ENCODE measurements at places on chromosomes 4 and X.
A peak's percentile ranks its signal among the peaks of the same experiment; 100 is the strongest.

- DNase-seq = no peak
Observed at GRCh38 chr4:55291227-55291640, 54.8 kb upstream of the SRD5A3 start.

DNA sequence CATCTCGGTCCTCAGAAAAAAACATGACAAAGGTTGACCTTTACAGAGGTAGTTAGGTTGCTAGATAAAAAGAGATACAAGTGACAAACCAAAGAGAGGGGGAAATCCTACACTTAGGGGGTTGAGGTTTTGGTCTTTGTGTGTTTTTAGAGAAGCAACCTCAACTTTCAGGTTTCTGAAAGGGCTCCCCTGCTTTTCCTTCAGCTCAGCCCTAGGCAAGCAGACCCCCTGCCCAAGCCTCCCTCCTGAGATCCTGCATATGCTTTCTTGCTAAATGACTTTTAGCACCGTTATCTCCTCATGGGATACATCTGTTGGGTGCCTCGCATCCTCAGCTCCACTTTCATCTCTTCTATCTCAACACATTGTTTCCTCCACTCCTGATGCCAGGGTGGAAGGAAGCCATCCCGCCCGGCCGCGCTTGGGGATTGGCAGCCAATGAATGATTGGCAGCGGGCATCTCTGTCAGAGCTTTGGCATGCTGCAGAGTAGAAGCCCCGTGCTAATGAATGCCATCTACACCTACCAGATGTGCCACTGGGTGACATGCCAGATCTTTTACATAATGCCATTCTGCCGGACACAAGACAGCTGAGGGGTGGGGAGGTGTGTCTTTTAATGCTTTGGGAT, 15.0 kb upstream of the PRDM8 start:
- peak; percentile 28 for DNase-seq

DNA sequence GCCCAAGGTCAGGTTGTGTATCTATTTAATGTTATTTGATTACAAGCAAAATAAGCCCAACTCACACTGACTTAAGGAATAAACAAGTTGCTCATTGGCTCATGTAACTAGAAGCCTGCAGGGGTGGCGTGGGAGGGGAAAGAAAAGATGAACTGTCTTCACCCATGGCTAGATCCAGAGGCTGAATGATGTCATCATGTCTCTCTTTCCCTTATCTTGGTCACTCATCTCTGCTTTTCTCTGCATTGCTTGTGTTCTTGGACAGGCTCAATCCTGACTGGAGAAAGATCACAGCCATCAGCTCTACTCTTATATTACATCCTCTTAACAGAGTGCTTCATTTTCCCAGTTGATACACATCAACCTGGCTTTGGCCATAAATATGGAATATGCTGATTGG, 290.0 kb upstream of the DIAPH2 start:
- no peak for DNase-seq

DNA sequence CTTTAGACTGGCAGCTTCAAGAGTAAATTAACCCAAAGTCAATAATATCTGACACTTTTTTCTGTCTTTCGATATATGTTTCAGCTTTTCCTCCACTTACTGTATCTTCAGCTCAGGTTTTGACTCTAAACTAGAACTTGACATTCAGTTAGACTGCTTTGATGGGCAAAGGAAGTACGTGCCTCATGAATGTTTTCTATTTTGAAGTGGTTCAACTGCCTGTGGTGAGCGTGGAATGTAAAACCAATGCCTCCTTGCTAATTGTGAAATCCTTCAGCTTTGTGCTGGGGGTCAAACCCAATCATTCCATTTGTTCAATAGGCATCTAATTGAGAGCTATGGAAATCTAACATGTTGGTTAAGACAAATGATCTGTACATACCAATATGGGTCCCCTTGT, 857.0 kb upstream of the HTR2C start:
- DNase-seq = no peak

DNA sequence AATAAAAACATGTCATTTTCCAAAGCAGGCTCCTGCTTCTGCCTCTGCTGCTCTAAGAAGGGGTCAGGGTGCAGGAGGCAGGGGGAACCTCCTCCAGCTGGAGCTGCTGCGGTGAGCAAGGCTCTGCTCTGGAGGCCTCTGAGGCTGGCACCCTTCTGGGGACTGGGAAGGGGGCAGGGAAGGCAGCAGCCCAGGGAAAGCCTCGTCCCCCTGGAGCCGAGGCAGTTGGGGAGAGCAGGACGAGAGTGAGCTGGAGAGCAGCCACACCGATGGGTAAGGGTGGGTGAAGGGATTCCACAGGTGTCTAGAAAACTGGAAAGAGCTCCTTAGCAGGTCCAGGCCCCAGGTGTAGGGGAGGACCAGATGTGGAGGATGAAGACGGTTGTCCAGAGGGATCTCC, 2.0 kb upstream of the CTAG2 start:
- no peak for DNase-seq

DNA sequence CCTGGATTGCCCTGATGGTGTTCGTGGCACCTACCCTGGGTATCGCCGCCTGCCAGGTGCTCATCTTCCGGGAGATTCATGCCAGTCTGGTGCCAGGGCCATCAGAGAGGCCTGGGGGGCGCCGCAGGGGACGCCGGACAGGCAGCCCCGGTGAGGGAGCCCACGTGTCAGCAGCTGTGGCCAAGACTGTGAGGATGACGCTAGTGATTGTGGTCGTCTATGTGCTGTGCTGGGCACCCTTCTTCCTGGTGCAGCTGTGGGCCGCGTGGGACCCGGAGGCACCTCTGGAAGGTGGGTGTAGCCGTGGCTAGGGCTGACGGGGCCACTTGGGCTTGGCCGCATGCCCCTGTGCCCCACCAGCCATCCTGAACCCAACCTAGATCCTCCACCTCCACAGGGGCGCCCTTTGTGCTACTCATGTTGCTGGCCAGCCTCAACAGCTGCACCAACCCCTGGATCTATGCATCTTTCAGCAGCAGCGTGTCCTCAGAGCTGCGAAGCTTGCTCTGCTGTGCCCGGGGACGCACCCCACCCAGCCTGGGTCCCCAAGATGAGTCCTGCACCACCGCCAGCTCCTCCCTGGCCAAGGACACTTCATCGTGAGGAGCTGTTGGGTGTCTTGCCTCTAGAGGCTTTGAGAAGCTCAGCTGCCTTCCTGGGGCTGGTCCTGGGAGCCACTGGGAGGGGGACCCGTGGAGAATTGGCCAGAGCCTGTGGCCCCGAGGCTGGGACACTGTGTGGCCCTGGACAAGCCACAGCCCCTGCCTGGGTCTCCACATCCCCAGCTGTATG, 1.8 kb downstream of the AVPR2 start:
- DNase-seq = no peak

- DNase-seq = no peak
Observed at GRCh38 chr4:5711479-5712184, 631 bp downstream of the EVC start.

DNA sequence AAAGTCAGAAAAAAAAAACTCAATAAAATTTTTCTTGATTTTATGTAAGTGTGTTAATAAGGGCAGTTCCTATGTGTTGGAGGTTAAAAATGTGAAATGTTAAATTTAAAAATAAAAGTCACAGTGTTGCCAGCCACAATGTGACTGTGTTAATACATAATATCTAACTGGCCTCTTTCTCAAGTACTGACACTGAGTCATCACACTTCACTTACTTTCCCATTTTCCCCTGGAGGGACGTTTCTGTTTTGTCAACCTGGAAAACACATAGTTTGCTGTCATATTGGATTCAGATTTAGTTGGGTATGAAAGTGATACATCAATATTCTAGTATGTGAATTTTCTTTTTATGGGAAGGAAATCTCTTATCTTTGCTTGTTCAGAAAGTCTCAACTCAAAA, 46.4 kb downstream of the ARHGEF38 start:
- no peak for DNase-seq

- no peak for DNase-seq
Observed at GRCh38 chr4:152935143-152935542, 980 bp upstream of the FHDC1 start.

GRCh38 chr4:57182132-57182874, 72.1 kb upstream of the IGFBP7 start:
- DNase-seq = peak; percentile 49

- DNase-seq = no peak
Observed at GRCh38 chr4:182022909-182023308, 220.3 kb upstream of the TENM3 start.

DNA sequence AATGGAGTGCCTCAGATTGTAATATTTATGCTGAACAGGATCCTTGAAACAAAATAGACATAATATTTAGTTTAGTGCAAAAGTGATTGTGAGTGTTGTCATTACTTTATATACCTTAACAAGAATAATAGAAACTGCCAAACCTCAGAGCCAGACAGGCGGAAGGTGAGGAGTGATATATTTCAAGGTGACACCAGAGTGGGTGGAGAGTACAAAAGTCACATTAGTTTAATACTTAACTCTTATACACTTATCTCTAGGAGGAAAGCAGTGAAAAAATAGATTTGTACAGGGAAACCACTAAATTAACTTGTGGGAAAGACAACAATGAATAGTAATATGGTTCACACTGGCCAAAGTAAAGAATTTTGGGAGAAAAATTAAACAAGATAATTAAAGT, 342.8 kb upstream of the NDST4 start:
- no peak for DNase-seq

DNA sequence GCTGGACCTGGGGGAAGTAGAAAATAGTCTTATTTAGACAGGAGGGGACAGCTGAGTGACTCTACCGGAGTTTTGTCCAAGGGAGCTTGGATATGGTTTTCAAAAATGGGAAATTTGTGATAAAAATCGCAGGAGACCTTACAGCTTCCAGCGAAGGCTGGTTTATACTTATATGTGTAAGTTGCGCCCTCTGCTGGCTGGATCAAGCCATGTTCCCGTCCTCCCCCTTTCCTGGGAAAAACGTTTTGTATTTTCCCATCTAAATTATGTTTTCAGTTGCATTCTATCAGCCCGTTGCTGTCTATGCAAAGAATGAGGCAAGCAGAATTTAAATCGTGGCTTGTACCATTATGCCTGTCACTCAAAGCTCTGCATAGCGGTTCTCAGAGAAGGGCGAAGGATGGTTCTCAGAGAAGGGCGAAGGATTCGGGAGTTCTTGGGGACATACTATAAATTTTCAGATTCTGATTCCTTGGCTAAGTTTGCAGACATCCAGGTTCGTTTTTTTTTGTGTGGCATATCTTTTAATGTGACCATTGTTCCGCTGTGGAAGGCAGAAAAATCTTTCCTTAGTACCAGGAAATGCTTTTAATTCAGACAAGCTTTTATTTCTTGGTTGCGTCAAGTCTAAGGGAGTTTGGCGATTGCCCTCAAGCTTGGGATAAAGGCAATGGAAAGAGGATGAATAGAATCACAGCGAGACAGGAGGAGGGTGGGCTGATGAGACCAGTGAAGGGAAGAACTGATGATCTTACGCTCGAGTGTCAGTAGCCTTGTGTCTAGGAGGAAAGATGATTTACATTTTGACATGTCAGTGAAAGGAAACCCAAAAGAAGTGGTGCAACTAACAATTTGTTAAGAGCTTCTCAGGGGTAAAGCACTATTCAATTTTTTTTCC, 128.5 kb upstream of the ARX start:
- DNase-seq = peak; percentile 34

DNA sequence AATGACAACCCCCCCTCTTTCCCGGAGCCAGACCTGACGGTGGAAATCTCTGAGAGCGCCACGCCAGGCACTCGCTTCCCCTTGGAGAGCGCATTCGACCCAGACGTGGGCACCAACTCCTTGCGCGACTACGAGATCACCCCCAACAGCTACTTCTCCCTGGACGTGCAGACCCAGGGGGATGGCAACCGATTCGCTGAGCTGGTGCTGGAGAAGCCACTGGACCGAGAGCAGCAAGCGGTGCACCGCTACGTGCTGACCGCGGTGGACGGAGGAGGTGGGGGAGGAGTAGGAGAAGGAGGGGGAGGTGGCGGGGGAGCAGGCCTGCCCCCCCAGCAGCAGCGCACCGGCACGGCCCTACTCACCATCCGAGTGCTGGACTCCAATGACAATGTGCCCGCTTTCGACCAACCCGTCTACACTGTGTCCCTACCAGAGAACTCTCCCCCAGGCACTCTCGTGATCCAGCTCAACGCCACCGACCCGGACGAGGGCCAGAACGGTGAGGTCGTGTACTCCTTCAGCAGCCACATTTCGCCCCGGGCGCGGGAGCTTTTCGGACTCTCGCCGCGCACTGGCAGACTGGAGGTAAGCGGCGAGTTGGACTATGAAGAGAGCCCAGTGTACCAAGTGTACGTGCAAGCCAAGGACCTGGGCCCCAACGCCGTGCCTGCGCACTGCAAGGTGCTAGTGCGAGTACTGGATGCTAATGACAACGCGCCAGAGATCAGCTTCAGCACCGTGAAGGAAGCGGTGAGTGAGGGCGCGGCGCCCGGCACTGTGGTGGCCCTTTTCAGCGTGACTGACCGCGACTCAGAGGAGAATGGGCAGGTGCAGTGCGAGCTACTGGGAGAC, 1.6 kb downstream of the PCDH10 start:
- DNase-seq = no peak

DNA sequence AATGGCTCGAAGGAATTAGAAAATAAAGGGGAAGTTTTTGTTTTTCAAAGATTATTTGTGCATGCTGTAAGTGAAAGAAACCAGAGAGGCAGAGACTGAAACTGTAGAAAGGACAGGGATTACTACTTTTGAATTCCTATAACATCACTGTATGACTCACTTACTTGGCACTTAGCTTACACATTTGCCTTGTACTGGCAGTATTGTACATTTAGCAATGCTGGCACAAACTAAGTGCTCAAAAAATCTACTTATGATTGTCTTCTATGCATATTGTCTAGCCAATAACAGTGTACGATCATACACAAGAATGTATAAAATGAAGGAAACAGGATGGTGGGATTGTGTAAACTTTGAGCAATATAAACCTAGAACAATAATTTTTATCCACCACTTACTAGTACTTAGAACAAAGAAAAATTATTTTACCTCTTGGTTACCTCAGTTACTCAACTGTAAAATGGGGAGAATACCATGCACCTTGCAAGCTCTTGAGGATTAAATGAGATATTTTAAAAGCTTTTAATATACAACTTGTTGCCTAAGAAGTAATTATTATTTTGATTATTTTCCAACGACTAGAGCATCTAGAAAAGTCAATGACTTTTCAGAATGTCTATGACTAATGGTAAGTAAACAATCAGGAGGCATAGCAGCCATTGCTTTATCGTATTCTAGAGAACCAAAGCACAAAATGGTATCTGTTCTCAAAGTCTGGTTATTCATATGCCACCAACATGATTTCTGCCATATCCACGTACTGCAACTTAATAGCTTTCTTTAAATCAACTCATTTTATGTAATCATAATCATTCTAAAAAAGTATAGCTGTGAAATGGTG, 4.7 kb downstream of the FAM120C start:
- DNase-seq = no peak

- DNase-seq = no peak
Observed at GRCh38 chrX:100208076-100208475, 202.0 kb downstream of the PCDH19 start.

GRCh38 chr4:956531-957230, 16.7 kb downstream of the DGKQ start:
- DNase-seq = no peak

GRCh38 chrX:129876771-129877305, 29.1 kb upstream of the UTP14A start:
- DNase-seq = peak; percentile 44

- DNase-seq = peak; percentile 75
Observed at GRCh38 chrX:12978205-12979025, 3.5 kb downstream of the TMSB4X start.

Data from dermis microvascular lymphatic vessel endothelial cell (primary cell).